ENCODE measurements at places on chromosomes 7 and 10.

GRCh38 chr10:97701438-97702069 lies 12.0 kb upstream of the MARVELD1 start:
- no peak for DNase-seq

DNA sequence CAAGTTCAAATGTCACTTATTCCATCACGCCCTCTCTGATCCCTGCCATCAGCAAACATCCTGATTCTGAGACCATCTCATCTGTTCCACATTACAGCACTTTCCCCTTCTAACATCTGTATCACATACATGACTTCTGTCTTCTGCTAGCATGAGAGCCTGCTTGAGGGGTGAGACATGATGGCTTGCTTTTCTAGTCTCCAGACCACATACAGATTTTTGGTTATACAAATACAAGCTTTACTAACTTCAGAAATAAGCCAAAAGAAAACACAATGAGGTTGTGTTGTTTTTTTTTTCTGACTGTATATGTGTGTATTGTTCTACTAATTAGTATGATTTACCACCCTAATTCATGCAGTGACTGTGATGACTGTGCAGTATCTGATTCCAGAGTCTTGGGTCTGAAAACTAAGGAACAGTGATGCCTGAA lies 34.3 kb downstream of the NAPEPLD start:
- no peak for DNase-seq

DNA sequence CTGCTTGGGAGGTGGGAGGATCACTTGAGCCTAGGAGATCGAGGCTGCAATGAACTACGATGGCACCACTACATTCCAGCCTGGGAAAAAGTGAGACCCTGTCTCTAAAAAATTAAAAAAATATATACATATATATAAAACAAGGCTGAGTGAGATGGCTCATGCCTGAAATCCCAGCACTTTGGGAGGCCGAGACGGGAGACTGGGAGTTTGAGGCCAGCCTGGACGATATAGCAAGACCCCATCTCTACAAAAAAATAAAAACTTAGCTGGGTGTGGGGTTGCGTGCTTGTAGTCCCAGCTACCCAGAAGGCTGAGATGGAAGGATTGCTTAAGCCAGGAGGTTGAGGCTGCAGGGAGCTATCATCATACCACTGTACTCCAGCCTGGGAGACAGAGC lies 87.6 kb downstream of the CARD11 start:
- no peak for DNase-seq

- no peak for DNase-seq
These were observed 5.8 kb downstream of the TMEM184A start for GRCh38 chr7:1550005-1550845.

GRCh38 chr7:122975341-122975740 lies 20.2 kb downstream of the TAS2R16 start:
- no peak for DNase-seq

DNA sequence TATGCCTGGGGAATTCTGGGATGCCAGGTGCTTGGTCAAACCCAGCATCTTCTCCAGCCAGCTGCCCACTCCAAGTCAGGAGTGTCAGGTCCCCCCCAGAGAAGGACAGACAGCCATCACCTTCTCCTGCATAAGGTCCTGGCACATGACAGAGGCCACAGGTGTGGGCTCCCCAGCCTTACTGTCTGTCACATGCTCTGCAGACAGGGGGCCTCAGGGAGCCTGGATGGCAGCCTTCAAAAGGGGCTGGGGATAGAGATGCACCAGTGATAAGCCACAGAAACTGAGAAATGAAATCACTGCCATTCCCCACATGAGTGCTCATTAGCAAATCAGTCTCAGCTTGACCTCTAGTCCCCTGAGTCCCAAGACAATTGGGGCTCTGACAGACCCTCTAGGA lies 72.9 kb downstream of the PLXNA4 start:
- DNase-seq, result no peak

- DNase-seq, result no peak
These were observed 1.0 kb upstream of the CHN2 start for GRCh38 chr7:29193316-29194205.

DNA sequence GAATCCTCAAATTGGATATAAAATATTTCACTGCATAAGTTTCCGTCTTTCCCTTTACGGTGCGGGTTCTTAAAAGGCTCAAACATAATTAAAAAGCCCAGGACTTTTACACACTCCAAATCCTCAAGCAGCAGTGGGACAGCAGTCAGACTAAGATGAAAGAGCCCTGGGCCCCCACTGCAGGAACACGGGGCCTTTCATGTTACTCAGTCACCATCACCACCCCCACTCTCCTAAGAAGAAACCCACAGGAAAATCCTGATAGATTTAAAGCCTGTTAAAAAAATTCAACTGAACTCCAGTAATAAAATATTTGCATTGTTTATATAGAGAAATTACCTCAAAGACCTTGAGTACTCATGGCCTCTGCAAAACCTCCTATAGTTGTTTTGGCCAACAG lies 74.0 kb upstream of the TRIL start:
- DNase-seq, result no peak

GRCh38 chr7:105164751-105165150 lies 150.7 kb downstream of the KMT2E start:
- no peak for DNase-seq

GRCh38 chr10:4830551-4830950 lies 4.5 kb downstream of the AKR1E2 start:
- no peak for DNase-seq

DNA sequence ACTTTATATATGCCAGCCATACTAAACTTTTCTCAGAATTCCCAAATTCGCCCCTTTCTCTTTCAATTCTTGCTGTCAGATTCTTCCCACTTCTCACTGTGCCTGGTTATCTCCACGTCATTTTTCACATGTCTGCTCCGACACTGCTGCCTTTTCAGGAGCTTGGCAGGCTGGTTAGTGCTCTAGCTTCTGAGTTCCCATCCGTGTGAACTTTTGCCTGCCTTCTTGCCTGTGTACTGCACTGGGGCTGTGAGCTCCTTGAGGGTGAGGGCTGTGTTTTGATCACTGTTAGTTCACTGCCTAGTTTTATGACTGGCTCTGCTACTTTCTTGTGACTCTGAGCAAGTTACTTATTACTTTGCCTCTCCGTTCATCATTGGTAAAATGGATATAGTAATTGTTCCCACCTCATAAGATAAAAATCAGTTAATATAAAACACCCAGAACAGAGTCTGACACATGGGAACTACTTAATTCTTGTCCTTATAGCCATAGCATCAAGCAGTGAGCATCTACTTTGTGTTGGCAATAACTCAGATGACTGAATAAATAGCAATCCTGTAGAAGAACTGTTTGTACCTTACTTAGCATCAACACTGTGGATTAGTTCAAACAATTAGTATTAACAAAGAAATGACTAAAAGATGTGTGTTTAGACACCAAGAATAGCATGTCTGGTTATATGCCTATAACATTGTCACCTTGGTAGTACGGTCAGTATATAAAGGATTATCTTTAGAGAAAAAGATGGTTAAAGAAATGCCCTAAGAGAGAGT lies 5.5 kb downstream of the GSTO1 start:
- no peak for DNase-seq

DNA sequence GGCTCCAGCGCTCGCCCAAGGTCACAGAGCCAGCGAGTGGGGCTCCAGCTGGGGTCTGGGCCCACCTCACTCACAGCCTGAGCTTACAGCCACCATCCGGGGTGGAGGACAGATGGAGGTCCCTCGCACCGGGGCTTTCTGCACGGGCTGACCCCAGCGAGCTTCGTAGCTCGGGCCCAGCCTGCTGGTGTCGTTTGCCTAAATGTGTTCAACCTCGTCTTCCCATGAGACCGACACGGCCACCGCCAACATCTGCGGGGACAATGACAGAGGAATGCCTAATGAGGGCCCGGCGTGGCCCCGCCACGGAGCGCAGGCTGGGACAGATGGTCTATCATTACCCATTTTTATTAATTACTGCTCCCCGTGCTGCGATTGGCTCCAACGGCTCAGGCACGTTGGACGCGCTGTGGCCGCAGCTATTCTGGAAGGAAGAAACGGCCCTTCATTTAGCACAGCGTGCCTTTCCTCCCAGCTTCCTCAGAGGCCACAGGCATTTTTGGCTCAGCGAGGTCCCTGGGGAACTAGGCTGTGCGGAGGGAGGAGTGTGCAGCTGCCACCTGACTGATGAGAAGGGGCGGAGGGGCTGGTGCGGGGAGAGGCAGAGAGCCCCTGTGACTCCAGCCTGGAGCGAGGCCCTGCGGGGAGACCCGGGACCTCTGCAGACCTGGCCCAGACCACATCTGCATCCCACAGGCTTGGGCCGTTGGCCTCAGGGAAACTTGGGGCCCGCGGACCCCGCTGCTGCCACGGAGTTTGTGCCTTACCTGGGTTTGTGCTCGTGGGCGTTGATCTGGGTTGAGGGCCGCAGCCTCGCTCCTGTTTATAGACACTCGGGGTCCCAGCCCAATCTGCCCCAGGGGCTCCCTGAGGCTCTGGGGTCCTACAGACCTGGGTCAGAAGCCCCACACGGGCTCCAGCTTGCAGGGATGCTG lies 22.9 kb upstream of the ELFN1 start:
- no peak for DNase-seq

GRCh38 chr10:14773551-14774213 lies 1.0 kb downstream of the FAM107B start:
- no peak for DNase-seq

DNA sequence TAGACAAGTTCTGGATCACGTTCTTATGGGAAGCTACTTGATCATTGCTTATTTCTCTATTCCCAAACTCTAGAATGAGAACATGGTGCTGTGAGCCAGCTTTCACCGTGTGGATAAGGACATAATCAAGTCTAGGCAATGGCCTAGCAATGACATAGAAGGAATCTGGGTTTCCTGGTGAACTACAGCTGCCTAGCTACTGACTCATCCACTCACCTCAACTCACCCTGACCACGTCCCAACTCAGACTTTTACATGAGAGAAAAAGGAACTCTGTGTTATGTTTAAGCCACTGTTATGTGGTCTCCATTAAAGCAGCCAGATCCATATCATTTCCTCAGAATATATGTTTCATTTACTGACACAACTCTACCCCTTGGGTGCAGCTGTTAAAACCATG lies 18.8 kb upstream of the MET start:
- no peak for DNase-seq

GRCh38 chr7:35749556-35749955 lies 51.3 kb upstream of the SEPTIN7 start:
- DNase-seq, result no peak

GRCh38 chr10:63628526-63629362 lies 107.5 kb downstream of the REEP3 start:
- no peak for DNase-seq

GRCh38 chr7:94431619-94432280 lies 37.1 kb downstream of the COL1A2 start:
- no peak for DNase-seq

- no peak for DNase-seq
These were observed 9.2 kb downstream of the CDHR3 start for GRCh38 chr7:105972276-105972675.

DNA sequence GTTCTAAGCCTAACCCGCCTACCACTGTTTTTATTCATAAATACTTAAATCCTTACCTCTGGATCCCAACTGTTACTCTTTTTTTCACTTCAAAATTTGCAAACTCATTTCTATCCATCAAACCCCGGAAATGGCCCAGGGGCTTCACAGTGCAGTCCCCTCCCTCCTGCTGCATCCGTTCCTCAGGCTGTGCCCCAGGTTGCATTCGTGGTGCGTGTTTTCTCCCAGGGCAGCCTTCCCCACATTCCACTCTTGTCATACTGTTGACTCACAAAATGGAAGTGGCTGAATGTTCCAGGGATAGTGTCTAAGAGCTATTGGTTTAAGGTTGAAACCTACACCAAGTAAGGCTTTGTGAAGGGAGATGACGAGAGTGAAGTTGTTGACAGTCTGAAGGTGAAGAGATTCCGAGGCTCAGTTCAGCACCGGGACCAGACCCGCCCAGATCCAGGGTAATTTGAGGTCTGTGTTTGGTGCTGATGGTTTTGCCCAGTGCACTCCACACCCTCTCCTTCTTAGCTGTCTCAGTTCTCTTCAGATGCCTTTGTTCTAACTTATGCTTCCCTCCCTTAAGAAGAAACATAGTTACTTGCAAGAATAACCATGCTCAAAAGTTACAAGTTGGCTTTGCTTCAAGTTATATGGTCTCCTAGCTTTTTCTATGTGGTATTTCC lies 7.7 kb downstream of the INSIG1 start:
- DNase-seq, result no peak

GRCh38 chr7:33339074-33339790 lies 209.9 kb downstream of the BBS9 start:
- no peak for DNase-seq

DNA sequence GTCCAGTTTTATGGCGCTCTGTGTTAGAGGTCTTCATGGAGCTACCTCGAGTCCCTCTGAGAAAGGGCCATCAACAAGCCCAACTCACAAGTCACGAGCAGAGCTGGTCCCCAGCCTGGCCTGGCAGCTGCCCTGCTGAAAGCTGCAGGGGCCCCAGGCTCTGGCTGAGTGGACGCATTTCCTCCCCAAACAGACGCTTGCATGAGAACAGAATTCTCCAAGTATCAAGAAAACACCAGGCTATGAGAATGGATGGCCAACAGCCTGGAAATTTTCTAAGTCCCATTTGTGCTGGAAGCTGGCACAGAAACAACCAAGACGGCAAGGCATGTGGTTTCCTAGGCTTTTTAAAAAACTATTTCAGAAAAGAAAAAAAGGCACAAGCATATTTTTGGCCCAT lies 114.8 kb downstream of the FAM53B start:
- no peak for DNase-seq

GRCh38 chr7:25459057-25459456 lies 230.8 kb upstream of the NPVF start:
- no peak for DNase-seq

- no peak for DNase-seq
These were observed 21.9 kb downstream of the MNX1 start for GRCh38 chr7:156988343-156989185.

All from activated T-helper 1 cell treated with anti-CD3 and anti-CD28 coated beads, Interleukin-2, amount 50 U/mL, for 16 hours (primary cell).